Activated T-helper 1 cell treated with anti-CD3 and anti-CD28 coated beads, Interleukin-12 subunit alpha, Interleukin-12 subunit beta, Interleukin-2, Interleukin-4 antibody, amounts not matched to agents 30 ng/mL and 10 ng/mL and 1 ng/mL, durations not matched to agents 14 hours and 24 hours and 36 hours (primary cell): ENCODE measurements at places on chromosomes 16 and 17. TPM values are rescaled to one million over a fixed set of nuclear protein-coding genes. Genes with fewer than 3 reads are reported as not detected.

GRCh38 chr16:25390761-25391160 lies 133.1 kb upstream of the ZKSCAN2 start:
- no peak for DNase-seq

DNA sequence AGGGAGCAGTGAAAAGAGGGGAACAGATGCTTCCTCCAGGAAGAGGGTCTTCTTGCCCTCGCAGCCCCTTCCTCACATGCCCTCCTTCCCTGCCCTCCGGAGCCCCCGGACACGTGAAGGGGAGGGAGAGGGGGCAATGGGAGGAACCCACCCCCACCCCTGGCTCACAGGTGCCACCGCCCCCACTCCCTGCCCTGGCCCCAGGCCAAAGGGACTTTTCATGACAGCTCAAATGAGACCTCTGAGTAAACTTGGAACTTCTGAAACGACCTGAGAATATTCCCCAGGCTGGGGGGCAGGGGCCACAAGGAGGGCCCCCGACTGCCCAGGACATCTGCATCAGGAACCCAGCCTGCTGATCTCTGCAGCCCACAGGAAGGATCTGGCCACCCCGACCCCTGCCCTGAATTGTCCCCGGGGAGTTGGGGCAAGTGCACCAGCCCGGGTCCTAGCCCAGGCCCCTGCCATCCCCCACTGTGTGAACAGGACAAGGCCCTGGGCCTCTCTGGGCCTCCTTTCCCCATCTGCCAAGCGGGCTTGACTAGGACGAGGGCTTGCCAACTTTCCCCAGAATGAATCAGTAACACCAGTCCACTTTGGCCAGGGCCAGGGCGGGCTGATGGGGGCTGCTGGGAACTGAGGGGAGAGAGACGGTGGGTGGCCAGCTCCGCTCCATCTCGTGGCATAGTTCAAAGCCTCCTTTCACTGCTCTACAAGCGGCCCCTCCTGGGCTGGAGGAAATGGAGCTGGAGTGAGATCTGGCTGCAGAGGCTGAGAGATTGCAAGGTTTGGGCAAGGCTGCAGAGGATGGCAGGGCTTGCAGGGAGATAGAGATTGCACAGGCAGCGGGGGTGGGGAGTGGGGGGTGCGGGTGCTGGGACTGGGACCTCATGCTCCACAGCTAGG lies 3.8 kb downstream of the IL21R start:
- DNase-seq, result no peak

DNA sequence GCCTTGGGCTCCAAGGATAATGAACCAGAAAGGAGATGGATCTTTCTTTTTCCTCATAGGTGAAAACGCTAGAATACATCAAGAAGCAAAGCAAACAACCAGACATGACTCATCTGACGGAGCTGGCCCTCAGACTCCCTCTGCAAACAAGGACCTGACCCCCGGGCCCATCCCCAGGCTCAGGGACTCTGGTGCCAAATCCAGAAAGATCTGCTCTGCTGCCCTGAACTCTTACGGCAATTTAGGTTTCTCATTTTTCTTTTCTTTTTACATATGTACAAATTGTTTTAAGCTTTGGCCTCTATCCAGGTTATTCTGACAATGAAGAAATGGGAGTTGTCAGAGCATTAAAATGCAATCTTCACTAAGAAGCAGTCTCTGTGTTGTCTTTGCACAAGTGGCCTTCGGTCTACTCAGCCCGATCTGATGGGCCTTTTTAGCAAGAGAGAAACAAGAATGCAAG lies 17.7 kb downstream of the KNOP1 start:
- no peak for DNase-seq

The SPOP gene
- 58.3 and 61.9 TPM in 2 replicates for total RNA-seq

The ATAD5 gene
- total RNA-seq, result 26.2 and 28.7 TPM in 2 replicates

The PRSS33 gene
- 0.10 TPM in 1 of 2 replicates, not detected in the other for total RNA-seq
